ENCODE measurements at places on chromosomes 7 and 10.
A peak's percentile ranks its signal among the peaks of the same experiment; 100 is the strongest.

DNA sequence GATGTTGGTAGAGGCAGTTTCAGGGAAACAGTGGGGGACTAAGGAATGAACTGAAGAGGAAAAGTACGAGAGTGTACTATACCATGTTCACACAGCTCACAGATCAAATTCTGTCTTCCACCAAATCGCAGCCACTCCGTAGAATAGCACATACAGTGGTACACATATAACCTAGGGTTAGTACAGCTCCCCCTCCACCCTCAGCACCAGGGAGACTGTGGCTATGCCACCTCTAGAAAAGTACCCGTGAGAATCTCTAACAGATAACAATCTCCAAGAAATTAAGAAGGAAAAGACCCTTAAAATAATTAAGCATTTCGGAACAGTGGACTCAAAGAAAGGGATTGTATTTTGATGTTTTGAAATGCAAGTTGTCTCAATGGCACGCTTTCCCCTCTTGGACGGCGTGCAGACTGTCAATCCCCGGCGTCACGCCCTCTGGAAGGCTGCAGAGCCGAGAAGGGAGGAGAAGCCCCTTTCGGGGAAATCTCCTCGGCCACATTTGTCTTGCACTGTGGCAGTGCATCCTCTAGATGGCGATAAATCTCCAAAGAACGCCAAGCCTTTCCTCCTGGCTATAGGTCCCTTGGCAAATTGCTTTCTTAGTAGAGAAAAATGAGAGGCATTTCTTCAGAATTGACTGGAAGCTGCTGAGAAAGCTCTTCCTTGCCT is 345.0 kb downstream of the REEP3 start:
- peak; percentile 30 for DNase-seq

GRCh38 chr10:70051848-70052247 is 798 bp upstream of the MACROH2A2 start:
- DNase-seq: no peak

GRCh38 chr10:14396411-14397048 is 65.8 kb upstream of the FRMD4A start:
- DNase-seq: peak; percentile 60

DNA sequence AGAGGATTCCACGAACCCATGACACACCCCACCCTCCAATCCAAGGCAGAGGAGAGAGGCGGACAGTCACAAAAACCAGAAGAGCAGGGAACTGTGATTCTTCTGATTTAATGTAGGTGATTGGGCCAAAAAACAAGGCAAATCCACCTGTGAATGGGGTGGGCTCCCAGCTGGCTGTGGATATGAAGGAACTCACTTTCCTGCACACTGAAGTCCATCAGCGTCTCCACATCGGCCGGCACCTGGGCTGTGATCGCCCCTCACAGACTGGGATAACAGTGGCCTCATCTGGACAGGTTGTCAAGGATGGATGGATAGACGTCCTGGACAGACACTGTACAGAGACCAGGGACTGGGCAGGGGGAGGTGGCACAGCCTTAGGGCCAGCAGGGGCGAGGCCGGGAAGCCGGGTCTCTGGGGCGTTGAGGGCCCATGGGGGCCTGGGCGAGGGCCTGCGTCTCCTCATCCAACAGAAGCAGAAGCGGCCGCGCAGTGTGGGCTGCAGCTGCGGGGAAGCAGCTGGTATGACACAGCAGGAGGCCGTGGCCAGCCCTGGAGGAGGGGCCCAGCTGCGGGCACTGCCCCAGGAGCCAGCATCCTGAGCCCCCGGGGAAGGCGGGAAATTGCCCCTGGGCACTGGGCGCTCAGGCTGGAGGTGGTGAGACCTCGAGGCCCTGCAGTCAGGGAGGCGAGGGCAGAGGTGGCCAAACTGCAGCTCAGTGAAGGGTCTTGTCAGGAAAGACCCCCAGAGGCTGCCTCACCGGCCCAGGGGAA is 54.2 kb downstream of the DIP2C start:
- DNase-seq: no peak

All from MG63 (cell line).